Activated T-cell treated with anti-CD3 and anti-CD28 coated beads for 4 hours (primary cell): ENCODE measurements at places on chromosomes 6 and 20.

GRCh38 chr6:133613211-133613610, 275.7 kb upstream of the TCF21 start:
- no peak for DNase-seq

DNA sequence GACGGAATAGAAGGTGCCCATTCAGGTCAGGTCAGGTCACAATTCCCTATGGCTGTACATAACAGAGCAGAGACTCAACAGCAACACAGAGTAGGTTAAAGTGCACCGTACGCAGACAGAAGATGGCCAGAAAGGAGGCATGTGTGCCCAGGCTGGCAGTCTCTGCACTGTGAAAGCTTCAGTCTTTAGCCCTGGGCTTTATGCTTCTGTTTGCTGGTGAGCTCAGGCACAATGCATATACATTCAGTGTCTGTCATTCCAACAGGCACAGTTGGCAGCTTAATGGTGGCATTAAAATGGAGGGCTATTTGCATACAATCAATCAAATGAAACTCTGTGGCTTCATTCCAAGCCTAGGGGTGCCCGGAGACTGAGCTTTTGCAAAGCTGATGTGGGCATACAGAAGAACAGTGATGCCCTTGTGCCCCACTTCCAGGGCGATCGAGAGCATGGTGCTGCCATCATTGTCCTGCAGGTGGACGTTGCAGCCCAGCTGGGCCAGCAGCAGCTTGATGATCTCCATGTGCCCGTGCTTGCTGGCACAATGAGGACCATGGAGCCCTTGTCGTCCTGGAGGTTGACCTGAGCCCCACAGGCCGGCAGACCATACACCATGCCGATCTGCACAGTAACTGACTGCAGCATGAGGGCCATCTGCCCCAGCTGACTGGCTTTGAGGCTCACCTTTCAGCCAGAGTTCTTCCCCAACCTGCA, 22.4 kb downstream of the TRMT6 start:
- no peak for DNase-seq

DNA sequence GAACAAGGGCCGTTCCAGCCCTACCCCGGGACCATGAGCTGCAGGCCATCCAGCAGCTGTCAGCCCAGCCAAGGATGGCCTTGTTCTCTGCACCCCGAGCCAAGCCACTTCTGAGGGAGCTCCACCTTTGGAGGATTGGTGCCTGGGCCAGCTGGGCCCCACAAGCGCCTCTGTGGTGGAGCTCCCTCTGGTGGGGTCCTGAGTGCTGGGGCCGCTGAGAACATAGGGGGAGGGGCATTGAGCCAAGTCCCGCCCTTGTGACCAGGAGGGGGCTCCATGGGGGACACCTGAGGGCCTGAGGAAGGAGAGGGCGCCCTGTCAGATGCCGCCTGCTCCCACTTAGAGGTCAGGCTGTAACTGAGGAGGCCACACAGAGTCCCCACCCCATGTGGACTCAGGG, 43.2 kb downstream of the YTHDF1 start:
- DNase-seq = no peak

- no peak for DNase-seq
These were observed 12.2 kb upstream of the TRPC4AP start for GRCh38 chr20:35104685-35105295.

GRCh38 chr6:47403801-47404200, 73.8 kb upstream of the CD2AP start:
- DNase-seq = no peak

DNA sequence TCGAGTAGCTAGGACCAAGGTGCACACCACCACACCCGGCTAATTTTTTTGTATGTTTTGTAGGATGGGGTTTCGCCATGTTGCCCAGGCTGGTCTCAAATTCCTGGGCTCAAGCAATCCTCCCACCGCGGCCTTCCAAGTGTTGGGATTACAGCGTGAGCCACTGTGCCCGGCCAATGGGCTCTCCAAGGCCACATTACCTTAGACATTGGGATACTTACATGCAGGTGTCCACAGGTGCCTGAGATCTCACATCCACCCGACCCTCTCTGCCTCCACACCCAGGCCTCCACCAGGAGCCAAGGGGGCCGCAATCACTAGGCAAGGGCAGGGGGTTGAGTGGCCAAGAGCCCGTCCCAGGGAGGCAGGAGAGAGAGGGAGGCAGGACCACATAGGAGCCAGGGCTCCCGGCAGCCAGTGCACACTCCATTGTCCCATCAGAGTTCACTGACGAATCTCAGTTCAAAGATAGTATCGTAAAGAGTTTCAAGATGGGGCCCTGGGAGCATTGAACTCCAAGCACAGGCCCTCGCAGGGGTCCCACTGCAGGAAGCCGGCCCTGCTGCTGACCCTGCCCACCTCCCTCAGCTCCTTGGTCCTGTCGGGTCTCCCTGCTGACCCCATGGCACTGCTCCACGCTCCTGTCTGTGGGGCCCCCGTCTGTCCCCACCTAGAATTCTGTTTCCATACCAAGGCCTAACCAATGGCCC, 55.3 kb downstream of the SSR1 start:
- DNase-seq = no peak

DNA sequence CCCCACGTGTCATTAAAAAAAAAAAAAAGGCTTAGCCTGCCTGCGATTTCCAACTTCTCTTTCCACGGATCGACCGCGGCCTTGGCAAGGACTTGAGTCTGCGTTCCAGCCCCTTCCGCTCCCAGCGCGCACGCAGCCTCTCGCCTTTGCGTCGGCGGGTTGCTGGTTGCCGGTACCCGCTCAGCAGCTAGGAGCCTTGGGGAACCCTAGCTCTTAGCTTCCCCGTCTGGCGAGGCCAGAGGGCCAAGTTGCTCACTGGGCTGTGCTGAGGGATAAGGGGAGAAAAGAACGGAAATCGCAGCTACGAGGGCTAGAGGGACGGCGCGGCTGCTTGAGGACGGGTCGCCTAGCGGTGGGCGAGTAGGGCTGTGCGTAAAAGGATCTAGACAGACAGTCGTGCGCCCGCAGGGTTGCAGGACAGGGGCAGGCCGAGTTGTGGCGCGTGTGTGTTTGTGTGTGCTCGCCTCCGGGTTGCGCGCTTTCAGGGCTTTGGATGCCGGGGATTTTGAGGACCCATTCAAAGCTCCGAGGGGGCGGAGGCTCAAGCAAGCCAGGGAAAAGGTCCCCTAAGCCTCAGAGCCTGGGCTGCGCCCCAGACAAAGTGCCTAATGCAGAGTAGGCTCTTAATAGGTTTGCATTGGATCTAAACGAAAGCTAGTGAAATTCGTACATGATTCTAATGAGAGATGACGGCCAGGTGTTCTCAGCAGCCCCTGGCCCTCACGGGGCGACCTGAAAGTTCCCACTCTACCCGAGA, 40.5 kb upstream of the OSTM1 start:
- no peak for DNase-seq

DNA sequence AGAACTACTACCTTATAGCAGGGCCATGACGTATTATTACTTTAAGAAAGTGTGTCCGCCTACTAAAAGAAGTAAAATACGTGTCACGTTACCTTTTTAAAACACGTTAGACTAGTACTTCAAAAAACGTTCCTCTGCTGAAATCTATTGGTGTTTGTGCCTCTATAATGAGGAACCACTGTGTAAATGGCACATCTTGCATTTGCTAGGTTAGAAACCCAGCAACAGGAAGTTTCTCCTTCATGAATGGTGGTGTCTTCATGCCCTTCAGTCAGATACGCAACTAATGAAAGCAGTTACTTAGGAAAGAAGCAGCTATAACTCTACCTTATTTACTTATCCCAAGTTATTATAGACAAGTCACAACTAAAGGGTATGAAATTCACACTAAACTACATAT, 343.5 kb downstream of the RNGTT start:
- no peak for DNase-seq

- no peak for DNase-seq
These were observed 16.6 kb downstream of the ERGIC3 start for GRCh38 chr20:35558451-35558850.

DNA sequence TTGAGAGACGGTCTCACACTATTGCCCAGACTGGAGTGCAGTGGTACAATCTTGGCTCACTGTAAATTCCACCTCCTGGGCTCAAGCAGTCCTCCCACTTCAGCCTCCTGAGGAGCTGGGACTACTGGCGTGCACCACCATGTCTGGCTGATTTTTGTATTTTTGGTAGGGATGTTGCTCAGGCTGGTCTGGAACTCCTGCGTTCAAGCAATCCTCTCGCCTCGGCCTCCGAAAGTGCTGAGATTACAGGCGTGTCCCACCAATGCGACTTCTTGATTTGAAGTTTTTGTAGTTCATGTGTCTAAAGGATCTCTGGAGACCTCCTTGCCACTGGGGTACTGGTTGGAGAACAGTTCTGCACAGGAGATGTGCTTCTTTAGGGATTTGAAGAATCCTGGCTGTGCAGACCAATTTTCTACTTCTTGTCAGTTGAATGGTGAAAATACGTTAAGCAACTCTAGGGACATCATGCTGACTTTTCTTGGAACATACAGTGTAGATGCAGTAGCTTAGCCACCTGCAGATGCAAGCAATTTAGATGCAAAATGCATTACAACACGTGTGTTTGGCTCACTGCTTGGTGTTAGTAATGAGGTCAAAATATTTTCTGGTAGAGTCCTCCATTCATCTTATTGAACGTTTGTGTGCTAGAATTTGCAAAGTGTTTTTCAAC, 28.2 kb downstream of the SYTL3 start:
- DNase-seq = no peak

GRCh38 chr20:52142757-52143156, 48.8 kb downstream of the ZFP64 start:
- no peak for DNase-seq

DNA sequence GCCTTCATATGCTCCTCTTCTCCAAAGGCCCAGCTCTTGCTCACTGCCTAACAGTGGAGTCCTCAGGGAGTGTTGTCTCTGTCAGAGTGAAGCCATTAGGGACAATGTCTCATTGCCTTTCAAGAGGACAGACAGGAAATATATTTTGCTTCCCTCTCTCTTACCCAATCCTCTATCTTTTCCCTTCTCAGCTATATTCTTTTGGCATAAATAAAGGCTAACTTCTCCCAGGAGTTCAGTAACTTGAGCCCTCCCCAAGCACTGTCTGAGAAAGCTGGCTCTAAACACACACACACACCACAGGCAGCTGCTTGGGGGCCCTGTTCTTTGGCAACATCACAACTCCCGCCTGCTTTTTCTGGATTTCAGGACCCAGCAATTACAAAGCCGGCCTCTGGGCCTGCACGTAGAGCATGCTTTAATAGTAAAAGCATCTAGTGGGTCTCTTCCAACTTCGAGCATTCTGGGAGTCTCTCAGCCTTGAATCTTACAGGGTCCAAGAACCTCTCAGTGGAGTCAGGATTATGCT, 34.7 kb upstream of the LAMA4 start:
- DNase-seq = no peak

DNA sequence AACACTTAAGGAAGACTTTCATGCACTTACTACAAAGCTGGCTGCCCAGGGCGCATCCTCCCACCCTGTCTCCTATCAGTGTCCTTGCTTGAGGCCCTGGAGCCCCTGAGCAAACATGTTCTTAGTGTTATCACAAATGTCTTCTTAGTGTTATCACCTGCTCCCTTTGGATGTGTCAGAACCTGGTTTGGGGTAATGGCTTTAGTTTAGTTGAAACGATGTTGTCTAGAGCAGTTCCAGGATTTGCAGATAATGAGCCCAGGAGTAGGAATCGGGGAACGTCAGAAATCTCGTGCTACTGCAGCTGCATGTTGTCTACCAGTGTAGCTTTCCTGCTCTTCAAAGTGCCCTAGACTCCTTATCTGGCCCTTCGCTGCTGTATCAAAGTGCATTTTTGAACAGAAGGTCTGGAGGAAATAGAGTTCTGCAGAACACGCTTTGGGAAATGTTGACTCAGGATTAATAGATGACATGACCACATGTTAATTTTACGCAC, 69.6 kb downstream of the PHACTR2 start:
- no peak for DNase-seq

DNA sequence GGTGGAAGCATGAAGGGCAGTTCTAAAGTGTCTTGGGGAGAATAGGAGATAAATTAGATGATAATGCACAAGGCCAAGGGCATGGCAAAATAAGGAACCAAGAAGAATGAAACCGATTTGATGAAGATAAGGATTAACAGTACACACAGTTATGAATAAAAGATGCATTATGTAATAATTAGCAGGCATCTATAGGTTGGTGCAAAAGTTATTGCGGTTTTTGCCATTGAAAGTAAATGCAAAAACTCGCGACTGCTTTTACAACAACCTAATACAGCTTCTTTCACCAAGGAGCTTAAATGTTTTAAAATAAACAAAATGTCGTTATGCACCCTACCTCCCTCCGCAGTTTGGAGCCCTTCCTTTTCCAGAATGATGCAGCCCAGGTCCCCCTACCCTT, 29.0 kb downstream of the MAS1 start:
- DNase-seq = no peak

GRCh38 chr6:105994591-105995390, 91.3 kb upstream of the PRDM1 start:
- peak; percentile 42 for DNase-seq

- no peak for DNase-seq
These were observed 59.8 kb upstream of the GCLC start for GRCh38 chr6:53604623-53605190.

- no peak for DNase-seq
These were observed 60.8 kb downstream of the FAM83B start for GRCh38 chr6:54907355-54907754.

DNA sequence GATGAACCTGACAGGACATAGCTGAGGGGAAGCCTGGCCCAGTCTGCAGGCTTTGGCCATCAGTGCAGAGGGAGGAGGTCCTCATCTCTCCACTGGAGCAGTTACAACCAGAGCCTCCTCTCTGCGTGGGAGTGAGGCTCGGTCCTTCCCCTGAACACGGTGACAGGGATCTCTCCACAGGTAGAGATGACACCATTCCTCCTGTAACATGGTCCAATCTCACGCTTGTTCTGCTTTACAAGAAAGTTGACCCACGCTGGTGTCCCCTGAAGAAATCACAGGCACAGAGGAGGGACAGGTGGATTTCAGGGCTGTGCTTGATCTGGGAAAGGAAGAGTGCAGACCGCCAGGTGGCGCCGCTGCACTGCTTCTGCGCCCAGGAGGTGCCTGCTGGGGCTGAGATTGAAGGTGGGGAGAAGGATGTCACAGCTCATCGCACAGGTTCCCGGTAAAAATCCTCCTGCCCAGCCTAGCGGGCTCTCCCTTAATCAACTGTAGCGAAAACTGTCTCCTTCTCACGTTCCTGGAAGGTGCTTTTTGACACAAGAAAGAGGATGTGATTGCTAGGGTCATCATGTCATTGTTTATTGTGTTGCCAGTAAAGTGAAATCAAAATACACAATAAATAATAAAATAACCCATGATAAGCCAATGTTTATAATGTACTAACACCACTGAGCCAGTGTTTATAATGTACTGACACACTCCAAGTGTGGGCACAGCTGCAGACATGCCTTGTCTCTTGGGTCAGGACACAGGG, 20.4 kb downstream of the HLA-G start:
- DNase-seq = peak; percentile 79
